ENCODE measurements at places on chromosomes 2 and 18.

GRCh38 chr2:227257820-227258219 lies 67.2 kb upstream of the MFF start:
- no peak for DNase-seq

- DNase-seq: no peak
Measured at GRCh38 chr2:218421027-218421426, 2.1 kb downstream of the VIL1 start.

- no peak for DNase-seq
Measured at GRCh38 chr2:119204525-119204924, 19.1 kb upstream of the STEAP3 start.

- no peak for DNase-seq
Measured at GRCh38 chr2:159755788-159756187, 42.2 kb downstream of the CD302 start.

- no peak for DNase-seq
Measured at GRCh38 chr2:128439791-128440665, 121.4 kb upstream of the HS6ST1 start.
